ENCODE measurements at places on chromosomes 5 and 9.

DNA sequence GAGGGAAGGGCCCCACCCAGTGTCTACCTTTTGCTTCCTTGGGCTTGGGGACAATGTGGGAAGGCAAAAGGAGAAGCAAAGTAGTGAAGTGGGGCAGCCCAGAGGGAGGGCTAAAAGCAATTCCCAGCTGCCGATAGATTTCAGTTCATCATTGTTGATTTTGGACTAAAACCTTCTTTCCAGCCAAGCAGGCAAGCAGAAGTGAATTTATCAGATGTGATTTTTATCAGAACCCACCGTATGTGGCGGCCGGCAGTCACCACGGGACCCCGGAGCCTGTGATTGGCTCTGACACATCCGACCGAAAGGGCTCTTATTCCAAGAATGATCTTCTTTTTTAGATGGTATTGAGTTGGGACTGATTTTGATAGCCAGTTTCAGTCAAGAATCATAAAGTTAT, 559.9 kb downstream of the PSAT1 start:
- DNase-seq = no peak

GRCh38 chr9:122122903-122123632, 30.0 kb upstream of the TTLL11 start:
- DNase-seq = peak; percentile 49

DNA sequence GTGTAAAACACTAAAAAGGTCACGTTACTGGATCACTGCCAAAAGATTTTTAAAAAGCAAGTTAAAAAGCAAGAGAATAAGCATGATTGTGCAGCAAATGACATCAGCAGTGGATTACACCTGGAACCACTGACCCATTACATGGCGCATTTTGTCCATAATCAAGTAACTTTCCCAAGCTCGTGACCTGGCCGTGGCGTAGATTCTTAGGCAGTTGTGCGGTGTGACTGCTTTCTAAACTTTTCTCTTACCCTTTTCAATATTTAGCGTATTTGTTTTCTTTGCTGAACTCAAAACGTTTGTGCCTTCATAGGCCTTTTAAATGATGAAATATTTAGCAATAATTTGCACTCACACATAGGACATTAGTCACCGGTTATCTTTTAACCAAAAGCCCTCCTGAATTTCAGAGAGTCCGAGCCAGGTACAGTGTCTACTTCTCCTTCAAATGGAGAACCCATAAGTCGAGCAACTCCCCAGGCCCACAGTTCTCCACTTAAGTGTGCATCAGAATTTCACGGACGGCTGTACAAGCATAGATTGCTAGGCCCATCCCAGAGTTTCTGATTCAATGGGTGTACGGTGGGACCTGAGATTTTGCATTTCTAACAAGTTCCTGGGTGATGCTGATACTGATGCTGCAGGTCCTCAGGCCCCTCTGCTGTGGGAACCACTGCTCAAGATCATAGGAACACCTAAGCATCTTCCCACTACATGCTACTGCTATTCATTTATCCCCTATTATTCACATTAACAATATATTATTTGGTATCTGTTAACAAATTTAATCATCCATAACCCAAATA, 144.4 kb downstream of the GLIS3 start:
- no peak for DNase-seq

- DNase-seq = no peak
Measured at GRCh38 chr5:160315968-160316367, 3.6 kb upstream of the CCNJL start.

- no peak for DNase-seq
Measured at GRCh38 chr5:178238711-178239592, 6.3 kb upstream of the PHYKPL start.

DNA sequence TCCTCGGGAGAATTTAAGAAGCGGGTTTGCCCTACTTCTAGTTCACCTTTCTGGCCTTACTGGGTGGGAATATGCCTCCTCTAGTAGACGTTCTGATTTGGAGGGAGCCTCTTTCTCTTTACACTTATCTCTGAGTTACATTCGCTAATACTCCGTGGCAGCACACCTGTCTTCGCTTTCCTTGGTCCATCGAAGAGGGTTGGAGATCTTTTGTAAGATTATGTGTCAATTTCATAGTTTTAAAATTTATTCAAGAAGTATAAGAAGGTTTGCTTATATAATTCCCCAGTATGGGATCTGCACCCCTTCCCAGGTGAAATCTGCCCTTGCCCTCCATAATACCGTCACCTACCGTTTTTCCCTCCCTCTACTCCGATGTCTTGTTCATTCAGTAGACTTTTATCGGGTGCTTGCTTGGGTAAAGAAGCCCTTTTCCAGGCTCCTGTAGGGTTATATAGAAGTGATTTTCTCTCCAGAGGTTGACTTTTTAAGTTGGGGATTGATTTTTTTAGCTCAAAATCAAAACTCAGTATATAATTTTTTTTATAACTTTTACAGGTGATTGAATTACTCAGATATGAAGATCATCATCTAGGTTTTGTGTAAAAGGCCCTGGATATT, 1.1 kb downstream of the GPBP1 start:
- DNase-seq = no peak

- DNase-seq = no peak
Measured at GRCh38 chr5:144547098-144547499, 376.4 kb downstream of the KCTD16 start.

DNA sequence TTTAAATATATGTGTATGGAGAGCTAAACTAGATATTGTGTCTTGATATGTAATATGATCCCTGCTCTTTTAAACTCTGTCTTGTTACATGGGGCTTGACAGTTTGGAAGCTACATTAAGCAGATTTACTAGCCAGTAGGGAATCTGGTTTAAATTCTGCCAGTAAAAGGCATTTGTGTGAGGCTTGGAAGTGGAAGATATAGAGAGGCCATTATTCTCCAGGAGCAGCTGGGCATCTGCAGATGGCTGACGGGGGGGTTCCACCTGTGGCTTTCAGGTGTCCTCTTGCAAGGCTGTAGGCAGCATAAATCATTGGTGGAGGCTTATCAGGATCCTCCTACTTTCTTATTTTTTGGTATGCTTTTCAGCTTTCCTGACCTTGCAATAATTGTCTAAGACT, 179.1 kb upstream of the FBXL7 start:
- DNase-seq = no peak

GRCh38 chr5:36573438-36573837, 33.0 kb upstream of the SLC1A3 start:
- no peak for DNase-seq

GRCh38 chr5:112186401-112186990, 232.6 kb downstream of the EPB41L4A start:
- DNase-seq = no peak

GRCh38 chr9:4225291-4226028, 74.4 kb downstream of the GLIS3 start:
- DNase-seq = no peak

DNA sequence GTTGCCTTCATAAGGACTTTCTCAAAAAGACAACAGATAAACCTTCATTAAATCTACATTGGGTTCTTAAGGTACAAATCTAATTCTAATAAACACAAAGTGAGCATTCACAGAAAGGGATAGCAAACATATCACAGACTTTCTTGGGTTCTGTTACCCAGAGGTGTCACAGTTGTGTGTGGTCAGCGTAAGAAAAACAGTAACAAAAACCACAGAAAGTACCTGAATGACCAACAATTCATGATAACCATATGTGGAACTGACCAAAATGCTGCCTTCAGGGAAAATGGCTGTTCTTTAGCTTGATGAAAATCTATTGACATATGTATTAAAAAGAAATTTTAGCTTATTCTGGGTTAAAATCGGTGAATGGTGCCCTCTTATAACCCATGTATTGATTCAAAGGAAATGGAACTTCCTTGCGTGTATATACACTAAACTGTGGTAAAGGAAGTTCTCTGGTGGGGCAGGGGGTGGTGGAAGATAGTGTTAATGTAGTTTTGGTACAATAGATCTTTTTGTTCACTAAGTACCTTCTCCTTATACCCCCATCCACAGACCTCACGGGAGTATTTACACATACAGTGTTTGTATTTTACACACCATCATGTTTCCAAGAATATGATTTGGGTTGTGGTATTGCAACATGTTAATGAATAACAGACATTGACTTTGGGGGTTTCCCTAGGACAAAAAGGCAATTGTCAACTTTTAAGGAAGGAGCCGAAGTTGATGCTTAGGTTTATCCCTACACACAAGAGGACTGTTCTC, 152.5 kb downstream of the APBA1 start:
- DNase-seq = no peak

- DNase-seq = no peak
Measured at GRCh38 chr5:126046846-126047571, 376.2 kb upstream of the GRAMD2B start.

DNA sequence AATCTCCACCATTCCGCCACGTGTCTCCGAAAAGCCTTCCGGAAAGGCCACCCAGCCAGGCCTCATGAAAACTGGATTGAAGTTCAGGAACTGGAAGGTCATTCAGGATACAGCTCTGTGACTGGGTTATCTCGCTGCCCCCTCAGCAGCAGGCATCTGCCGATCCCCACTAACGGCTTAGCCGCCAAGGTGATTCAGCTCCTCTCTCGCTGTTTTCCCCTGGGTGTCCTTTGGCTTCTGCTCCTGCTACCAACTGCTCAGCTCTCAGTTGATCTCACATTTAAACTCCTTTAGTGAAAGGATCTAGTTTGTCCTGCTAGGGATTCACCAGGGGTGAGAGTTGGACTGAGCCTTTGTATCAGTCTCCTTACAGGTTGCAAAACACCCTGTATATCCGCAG, 2.2 kb upstream of the GDNF start:
- DNase-seq = no peak

GRCh38 chr9:120442308-120442995, 137.5 kb downstream of the CDK5RAP2 start:
- no peak for DNase-seq

GRCh38 chr9:87497604-87498045, at the start of gene DAPK1:
Gene DAPK1, plus strand, starts transcription at chr9:87497867. Its CDS starts 1,211 bp downstream, at chr9:87499078.
- DNase-seq = no peak

DNA sequence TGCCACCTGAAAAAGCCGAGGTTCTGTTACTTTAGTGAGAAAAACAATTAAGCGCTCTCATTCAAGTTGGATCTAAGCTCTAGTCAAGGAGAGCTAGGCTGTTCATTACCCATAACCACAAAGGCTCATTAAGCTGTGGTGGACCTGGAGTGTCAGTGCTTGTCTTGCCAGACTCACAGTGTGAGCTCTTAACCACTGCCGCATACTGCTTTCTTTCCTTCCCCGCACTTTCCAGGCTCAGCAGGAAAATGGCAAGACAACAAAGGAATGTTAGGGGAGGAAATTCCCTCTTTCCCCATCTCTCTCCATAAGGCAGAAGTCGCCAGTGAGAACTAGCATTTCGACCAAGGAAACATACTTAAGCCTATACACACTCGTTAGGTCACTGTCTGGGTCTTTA, 467.3 kb downstream of the ENC1 start:
- DNase-seq = no peak

- DNase-seq = no peak
Measured at GRCh38 chr9:25681266-25681665, 3.0 kb upstream of the TUSC1 start.

DNA sequence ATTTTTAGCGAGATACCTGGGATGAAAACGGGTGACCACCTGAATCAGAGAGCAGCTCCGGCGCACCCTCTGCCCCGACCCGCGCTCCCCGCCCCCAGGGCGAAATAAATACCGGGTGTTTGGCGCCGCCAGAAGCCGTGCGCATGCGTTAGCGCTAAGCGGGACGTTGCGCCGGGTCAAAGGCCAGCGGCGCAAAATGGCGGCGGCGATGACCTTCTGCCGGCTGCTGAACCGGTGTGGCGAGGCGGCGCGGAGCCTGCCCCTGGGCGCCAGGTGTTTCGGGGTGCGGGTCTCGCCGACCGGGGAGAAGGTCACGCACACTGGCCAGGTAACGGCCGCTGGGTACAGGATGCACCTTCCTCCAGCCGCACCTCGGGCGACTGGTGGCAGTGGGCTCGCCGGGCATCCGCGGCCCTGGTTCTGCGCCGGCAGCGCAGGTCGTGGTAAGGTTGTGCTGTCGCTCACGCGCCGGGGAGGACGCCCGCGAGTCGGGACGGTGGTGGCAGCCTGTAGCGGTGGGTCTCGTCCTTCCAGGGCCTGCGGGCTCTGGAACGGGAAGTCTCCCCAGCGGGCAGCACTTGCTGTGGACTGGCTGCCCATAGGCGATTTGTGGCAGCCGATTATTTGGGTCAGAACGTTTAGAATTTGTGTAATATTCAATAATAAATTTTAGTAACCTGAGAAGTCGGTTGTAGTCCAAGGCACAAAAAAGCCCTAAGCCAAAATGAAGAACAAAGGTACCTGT, at the start of gene NDUFS6:
TSS of gene NDUFS6 (plus strand) at position 186 of the 745 bp plus-strand sequence. CDS start at position 197, 11 bp downstream.
- peak; percentile 79 for DNase-seq

GRCh38 chr9:95086564-95086955, 230.9 kb downstream of the FANCC start:
- DNase-seq = no peak

DNA sequence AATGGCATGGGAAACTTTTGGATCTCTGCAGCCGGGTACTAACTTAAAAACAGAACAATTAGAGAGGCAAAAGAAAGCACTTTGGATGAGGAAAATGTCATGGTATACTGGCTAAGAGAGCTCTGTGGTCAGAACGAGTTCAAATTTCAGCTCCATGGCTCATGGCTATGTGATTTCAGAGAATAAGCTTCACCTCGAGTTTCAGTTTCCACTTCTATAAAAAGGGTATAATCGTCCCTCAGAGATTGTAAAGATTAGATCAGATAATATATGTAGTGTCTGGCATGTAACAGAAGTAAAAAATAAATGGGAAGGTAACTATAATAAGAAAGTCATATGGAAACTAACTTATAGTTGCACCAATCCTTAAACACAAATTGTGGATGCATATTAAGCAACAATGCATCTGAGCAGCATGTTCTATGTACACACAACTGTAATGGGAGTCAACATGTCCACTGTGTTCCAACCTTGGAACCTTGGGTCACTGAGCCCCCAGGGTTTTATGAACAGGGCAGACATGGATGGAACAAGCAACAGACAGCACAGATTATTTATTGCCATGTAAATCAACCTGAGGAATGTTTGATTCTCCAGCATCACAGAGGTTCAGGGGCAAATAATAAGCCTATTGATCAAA, 145.4 kb downstream of the MAPKAP1 start:
- no peak for DNase-seq

DNA sequence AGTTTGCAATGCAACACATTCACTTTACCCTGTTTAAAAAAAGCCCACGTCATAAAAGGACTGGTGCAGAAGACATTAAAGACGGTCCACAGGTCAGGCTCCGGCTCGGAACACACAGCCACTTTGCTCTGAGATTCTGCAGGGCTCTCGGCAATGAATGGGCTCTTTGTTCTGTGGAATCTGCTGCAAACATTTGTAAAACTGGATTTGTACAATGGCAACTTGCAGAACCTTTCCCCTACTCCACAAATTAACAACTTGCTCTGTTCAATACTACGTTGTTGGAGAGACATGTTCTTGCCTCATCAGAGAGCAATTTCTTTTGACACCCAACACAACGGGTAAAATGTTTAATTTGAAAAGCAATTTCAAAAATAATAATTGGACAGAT, 13.0 kb upstream of the NR5A1 start:
- no peak for DNase-seq

DNA sequence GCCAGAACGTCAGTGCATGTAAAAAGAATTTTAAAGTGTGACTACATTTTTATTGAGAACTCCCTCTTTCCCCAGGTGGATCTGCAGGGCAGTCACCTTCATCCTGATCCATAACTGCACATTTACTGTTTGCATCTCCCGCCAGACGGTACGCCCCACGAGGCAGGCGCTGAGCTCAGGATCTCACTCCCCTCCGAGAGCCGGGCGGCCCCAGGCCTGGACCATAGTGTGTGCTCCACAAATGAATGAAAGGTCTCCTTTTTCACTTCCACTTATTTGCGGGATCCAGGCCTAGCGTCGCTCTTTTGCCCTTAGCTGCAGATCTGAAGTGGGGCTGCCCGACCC, 378 bp downstream of the DROSHA start:
- no peak for DNase-seq
